T-helper 2 cell treated with Interferon-gamma antibody and Interleukin-4, amounts not matched to agents 5 μg/mL and 100 μg/mL, for 36 hours (primary cell): ENCODE measurements at places on chromosomes 7 and 10.
A peak's percentile ranks its signal among the peaks of the same experiment; 100 is the strongest.

GRCh38 chr10:122323941-122324675, 50.4 kb upstream of the PLEKHA1 start:
- no peak overlapping the region for H3K27ac ChIP-seq
- H3K4me3 ChIP-seq: no peak overlapping the region
- H3K36me3 ChIP-seq: no peaks in the 10 kb centered on the region

- H3K36me3 ChIP-seq: no peaks in the 10 kb centered on the region
- no peak overlapping the region for H3K4me3 ChIP-seq
- H3K27me3 ChIP-seq: no peaks in the 10 kb centered on the region
Measured at GRCh38 chr7:125173571-125173970, 243.9 kb upstream of the POT1 start.

GRCh38 chr7:12949060-12949931, 261.9 kb downstream of the ARL4A start:
- H3K27ac ChIP-seq: no peak overlapping the region
- no peaks in the 10 kb centered on the region for H3K27me3 ChIP-seq
- no peaks in the 10 kb centered on the region for H3K36me3 ChIP-seq
- H3K4me3 ChIP-seq: no peak overlapping the region
- H3K4me1 ChIP-seq: no peaks in the 10 kb centered on the region

- no peak overlapping the region for H3K27ac ChIP-seq
- no peaks in the 10 kb centered on the region for H3K4me1 ChIP-seq
- H3K36me3 ChIP-seq: no peaks in the 10 kb centered on the region
- H3K27me3 ChIP-seq: peaks cover 3% of the 10 kb centered on the region
Measured at GRCh38 chr10:133465950-133466474, 12.3 kb downstream of the SCART1 start.

DNA sequence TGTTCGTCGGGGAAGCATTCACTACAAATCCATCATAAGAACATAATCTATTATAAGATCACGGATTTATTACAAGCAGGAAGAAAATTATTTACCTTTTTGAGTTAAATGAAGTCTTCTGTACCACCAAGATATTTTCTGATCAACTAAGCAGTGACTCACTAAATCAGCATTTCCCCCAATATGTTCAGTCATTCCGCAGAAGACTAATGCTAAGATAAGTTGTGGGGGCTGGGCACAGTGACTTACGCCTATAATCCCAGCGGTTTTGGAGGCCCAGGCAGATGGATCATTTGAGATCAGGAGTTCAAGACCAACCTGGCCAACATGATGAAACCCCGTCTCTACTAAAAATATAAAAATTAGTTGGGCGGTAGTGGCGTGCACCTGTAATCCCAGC, 144.2 kb upstream of the EGR2 start:
- no peak overlapping the region for H3K4me3 ChIP-seq
- H3K4me1 ChIP-seq: no peaks in the 10 kb centered on the region
- no peak overlapping the region for H3K27ac ChIP-seq

- H3K4me3 ChIP-seq: no peak overlapping the region
- no peaks in the 10 kb centered on the region for H3K36me3 ChIP-seq
- no peak overlapping the region for H3K27ac ChIP-seq
- H3K4me1 ChIP-seq: peaks cover 12% of the 10 kb centered on the region
- DNase-seq: no peak
Measured at GRCh38 chr10:45438466-45439090, 64.6 kb downstream of the ALOX5 start.

GRCh38 chr10:114022766-114023597, 20.7 kb upstream of the ADRB1 start:
- H3K27ac ChIP-seq: no peak overlapping the region
- H3K27me3 ChIP-seq: peaks cover 59% of the 10 kb centered on the region
- H3K4me3 ChIP-seq: no peak overlapping the region
- H3K4me1 ChIP-seq: peaks cover 25% of the 10 kb centered on the region
- no peak for DNase-seq

DNA sequence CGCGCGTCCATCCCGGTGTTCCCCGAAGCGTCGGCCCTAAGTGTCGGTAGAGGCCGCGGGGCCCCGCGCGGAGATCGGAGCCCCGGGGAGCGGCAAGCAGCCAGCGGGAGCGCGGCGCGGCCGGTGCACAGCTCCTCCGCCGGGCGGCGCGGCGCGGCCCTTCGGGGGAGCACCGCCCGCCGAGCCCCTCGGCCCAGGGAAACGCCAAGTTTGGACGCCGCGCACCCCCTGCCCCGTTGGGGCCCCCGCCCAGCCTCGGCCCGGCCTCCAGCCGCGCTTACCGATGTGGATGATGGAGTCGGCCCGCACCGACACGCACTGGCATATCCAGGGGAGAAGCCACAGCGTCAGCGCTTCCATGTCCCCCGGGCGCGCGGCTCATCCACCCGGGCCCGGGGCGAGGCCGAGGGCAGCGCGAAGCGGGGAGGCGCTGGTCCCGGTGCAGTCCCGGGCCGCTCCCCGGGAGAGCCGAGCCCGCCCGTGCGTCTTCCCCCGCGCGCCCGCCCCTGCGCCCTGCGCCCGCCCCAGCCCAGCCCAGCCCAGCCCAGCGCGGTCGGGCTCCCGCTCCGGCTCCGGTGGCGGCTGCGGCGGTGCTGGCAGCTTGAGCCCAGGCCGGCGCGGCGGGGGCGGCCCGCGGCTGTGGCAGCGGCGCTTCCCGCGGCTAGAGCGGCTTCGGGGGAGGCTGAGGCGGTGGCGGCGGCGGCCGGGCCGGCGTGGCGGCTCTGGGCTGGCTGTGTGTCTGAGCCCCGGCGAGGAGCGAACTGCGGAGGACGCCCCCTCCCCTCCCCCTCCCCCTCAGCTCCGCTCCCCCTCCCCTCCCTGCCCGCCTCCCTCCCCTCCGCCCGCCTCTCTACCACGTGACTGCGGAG, at the start of gene GRID1:
Gene GRID1 (minus strand): TSS at position 763 of the 869 bp plus-strand sequence.
- H3K4me1 ChIP-seq: peaks cover 5% of the 10 kb centered on the region
- H3K36me3 ChIP-seq: peaks cover 1% of the 10 kb centered on the region
- no peak for DNase-seq
- peak within 1 kb of the TSS; percentile 11 for H3K27ac ChIP-seq

DNA sequence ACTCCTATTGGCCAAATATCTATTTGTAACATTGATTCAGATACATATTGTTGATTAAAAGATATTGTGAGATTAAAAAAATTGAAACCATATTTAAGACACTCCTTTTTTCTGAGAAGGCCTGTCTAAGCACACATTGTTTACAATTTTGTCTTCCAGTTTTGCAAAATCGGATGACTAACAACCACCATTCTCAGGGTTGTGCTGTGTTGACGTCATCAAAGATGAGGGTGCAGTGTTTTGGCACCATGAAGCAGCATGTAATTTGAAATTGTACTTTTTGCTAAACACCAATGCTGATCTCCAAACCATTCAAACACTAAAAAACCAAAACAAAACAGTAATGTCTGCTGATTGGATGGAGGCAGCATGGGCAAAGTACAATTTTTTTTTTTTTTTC, 7.4 kb downstream of the CREB5 start:
- H3K27me3 ChIP-seq: peaks cover 20% of the 10 kb centered on the region
- DNase-seq: no peak
- no peaks in the 10 kb centered on the region for H3K4me1 ChIP-seq

GRCh38 chr7:135463908-135464307, 46.0 kb downstream of the CNOT4 start:
- peaks cover 5% of the 10 kb centered on the region for H3K36me3 ChIP-seq
- H3K27me3 ChIP-seq: no peaks in the 10 kb centered on the region
- peaks cover 17% of the 10 kb centered on the region for H3K4me1 ChIP-seq
- DNase-seq: no peak

DNA sequence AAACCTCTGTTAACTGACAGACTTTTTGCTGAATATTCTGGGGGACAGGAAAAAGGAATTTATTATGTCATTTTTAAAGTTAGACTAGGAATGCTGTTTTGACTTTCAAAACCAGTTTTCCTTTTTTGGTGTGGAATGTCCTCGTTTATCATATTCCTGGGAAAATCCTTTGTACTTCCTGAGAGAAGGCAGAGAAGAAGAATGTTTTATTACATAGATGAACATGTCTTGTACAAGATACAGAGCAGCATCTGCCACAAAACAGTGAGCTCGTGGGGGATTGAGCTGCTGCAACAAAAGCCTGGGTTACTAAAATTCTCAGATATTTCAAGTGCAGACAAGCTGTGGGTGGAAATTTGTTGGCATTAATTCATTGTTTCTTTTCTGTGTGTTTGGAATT, 20.2 kb downstream of the MCU start:
- H3K27me3 ChIP-seq: no peaks in the 10 kb centered on the region
- no peak for DNase-seq
- no peaks in the 10 kb centered on the region for H3K4me1 ChIP-seq
- H3K27ac ChIP-seq: no peak overlapping the region
- peaks cover 2% of the 10 kb centered on the region for H3K36me3 ChIP-seq

- peaks cover 4% of the 10 kb centered on the region for H3K27me3 ChIP-seq
- no peaks in the 10 kb centered on the region for H3K36me3 ChIP-seq
- H3K4me1 ChIP-seq: no peaks in the 10 kb centered on the region
Measured at GRCh38 chr7:131532570-131533091, 23.8 kb downstream of the PODXL start.

GRCh38 chr10:26624006-26624405, 73.5 kb upstream of the PDSS1 start:
- no peaks in the 10 kb centered on the region for H3K36me3 ChIP-seq
- peaks cover 13% of the 10 kb centered on the region for H3K27me3 ChIP-seq
- no peak overlapping the region for H3K27ac ChIP-seq
- no peak for DNase-seq

DNA sequence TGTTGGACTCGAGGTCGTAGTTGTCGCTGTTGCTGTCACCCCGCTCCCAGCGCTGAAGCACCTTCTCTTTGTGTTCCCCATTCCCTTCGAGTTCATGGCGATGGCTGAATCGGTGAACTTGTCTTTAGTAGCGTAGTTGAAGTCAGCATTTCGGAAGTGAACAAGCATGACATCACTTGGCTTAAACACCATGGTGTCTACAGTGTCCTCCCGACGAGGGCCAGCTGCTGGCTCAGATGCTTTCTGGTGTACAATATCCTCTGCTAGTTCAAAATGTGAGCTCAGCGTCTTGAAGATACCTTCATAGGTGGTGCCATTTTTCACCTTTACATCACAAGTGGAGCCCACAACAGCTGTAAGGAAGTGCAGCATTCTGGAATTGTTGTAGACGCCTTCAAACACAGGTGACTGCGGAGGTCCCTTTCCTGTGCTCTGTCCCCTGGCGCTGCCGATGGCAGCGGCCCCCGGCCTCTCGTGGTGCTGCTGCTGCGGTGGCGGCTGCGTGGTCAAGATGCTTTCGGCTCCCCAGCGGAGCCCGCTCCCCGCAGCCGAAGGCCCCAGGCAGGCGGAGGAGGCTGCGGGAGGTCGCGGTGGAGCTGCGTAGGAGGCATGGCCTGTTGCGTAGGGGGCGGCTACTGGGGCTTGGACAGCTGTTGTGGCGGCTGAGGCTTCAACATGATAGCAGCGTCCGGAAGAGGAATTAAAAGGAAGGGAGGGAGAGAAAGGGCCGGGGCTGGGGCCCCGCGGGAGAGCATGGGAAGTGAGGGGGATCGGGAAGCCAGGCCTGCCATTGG, 59.3 kb downstream of the ANKMY2 start:
- H3K27ac ChIP-seq: no peak overlapping the region
- no peaks in the 10 kb centered on the region for H3K27me3 ChIP-seq
- H3K4me3 ChIP-seq: no peak overlapping the region
- H3K4me1 ChIP-seq: no peaks in the 10 kb centered on the region
- no peaks in the 10 kb centered on the region for H3K36me3 ChIP-seq

DNA sequence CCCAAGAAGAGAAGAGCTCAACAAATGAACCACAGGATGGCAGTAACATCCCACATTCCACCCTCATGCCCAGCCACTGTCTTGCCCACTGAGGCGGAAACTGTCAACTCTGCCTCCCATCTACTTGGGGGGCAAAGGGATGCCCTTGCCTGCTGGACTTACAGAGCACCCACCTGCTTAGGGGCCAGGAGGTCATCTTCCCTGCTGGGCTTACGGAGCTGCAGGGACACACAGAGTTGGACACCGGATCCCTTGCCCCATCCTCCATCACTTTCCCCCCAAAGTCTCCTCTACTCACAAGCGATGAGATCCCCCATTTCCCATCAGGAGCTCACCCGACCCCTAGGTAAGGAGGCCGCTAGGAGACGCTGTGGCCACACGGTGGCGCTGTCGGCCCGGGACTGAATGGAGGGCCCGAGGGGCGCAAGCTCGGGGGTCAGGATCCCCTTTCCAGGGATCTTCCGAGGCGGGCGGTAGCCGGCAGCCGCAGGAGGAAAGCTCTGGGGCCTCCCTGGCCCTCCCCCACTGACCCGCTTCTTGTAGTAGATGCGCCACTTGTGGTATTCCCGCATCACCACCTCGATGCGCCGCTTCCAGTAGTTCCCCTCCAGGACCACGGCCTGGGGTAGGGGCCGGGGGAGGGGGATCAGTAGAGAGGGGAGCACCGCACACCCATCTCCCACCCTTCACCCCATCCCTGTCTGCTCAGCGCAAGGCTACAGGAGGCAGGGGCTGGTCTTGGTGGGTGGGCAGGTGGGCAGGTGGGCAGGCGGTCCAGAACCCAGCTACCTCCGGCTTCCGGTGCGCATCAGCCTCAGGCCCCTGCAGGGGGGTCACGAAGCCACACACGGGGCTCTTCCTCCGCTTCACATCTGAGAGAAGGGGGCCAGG, 17.3 kb downstream of the MLXIPL start:
- peaks cover 11% of the 10 kb centered on the region for H3K27me3 ChIP-seq
- H3K4me3 ChIP-seq: no peak overlapping the region
- DNase-seq: peak; percentile 37
- H3K27ac ChIP-seq: no peak overlapping the region

DNA sequence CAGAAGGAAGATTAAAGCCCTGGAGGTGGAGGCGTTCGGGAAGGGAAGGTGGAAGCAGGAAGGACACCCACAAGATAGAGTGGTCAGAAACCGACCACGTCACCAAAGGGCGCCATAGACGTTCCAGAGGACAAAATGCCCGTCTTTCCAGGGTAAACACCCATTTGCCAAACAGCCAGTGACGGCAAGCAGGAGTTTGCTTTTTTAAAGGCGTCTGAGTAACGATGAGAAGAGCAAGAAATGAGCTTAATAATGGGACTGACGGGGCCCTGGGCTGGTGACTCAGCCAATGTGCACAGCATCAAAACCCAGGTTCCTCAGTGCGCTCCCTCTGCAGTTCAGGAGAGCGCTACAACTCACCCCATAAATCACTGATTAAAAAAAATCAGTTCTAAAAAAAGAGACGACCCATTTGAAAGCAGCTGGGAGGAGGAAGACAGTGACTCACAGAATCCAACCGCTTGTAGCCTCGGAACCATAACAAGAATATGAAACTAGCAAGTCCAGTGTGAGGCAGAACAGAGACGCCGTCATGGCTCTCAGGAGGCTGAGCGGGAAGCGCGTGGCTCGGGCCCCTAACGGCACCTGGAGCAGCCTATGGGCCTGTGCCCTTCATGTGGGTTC, 5.9 kb downstream of the DIP2C start:
- no peaks in the 10 kb centered on the region for H3K4me1 ChIP-seq
- no peak for DNase-seq
- no peak overlapping the region for H3K4me3 ChIP-seq
- H3K27me3 ChIP-seq: peaks cover 17% of the 10 kb centered on the region
- H3K36me3 ChIP-seq: no peaks in the 10 kb centered on the region

DNA sequence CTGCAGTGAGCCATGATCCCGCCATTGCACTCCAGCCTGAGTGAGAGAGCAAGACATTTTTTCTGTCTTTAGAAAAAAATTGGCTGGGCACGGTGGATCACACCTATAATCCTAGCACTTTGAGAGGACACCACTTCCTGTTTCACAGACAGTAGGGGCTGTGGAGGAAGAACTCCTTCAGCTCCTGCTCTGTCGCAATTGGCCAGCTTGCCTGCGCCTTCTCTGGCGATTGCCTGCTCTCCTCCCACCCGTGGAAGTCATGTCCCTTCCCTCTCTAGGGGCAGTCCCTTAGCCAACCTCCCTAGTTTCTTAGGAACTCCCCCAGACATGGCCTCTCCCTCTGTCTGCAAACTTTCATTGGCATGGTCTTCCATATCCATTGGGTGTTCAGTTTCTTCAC, 8.7 kb downstream of the PDSS1 start:
- DNase-seq: no peak
- H3K4me1 ChIP-seq: peaks cover 18% of the 10 kb centered on the region
- H3K36me3 ChIP-seq: peaks cover 55% of the 10 kb centered on the region
